ENCODE measurements at places on chromosomes 5 and 9.

- DNase-seq: no peak
Observed at GRCh38 chr5:115330830-115331229, 34.4 kb upstream of the CCDC112 start.

DNA sequence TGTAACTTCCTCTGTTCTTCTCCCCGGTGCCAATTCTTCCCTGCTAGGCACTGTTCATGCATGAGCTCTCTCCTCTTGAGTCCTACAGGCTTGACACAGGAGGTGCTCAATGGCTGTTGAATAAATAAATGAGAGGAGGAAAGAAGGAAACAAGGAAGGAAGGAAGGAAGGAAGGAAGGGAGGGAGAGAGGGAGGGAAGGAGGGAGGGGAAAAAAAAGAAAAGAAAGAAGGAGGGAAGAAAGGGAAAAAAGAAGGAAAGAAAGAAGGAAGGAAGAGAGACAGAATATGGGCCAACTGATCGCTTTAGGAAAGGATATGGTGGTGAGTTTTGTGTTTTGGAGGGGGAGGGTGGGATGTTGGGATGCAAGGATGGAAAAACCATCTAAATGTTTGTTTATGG, 6.4 kb downstream of the KCNMB1 start:
- DNase-seq: no peak

DNA sequence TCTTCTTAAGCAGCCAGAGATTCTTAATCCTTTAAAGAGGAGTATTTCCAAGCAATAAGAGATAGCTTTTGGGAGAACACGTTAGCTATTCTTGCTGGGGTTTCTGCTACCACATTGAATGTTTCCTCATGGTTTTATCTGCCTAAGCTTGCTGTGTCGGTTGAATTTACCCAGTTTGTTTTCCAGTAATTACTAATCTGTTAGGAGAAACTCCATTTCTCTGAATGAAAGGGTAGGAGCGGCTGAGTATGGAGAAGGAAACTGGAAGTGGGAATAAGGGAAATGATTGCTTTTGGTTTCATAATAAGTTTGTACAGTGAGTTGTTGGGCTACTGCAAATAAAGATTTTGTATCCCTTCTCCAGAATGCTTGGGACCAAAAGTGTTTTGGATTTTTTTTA, 1.2 kb downstream of the JAK2 start:
- no peak for DNase-seq

GRCh38 chr9:110975278-110975677, 63.0 kb downstream of the LPAR1 start:
- no peak for DNase-seq

DNA sequence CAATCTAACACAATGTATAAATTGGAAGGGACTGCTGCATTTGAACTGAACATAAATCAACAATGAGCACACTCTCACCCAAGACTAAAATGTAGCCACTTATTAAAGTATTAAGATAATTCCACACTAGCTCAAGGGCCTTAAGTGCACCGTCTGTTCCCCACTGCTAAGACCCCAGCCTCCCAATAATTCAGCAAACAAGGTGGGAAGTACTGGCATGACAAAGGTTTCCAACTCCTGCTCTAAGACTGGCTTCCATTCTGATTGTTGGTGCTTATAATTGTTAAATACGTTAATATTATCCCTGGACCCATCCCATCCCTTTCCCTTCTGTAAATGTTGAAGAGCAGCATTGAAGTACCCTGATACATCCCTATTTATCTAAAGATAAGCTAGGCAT, 636.7 kb downstream of the NR2F1-AS1 start:
- no peak for DNase-seq

DNA sequence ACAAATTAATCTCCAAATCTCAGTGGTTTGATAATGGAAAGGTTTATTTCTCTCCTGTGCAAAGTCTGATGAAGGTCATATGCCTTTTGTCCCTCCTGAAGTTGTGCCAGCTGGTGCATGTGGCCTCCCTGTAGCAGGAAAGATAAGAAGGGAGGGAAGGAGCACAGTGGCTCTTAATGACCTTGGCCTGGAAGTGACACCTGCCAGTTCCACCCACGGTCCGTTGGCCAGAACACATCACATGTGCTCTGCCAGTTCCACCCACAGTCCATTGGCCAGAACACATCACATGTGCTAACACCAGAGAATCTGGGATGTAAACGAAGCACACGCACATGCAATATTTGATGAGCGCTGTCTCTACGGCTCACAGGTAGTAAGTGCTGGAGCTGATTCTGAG, 130.9 kb downstream of the DOCK2 start:
- no peak for DNase-seq

DNA sequence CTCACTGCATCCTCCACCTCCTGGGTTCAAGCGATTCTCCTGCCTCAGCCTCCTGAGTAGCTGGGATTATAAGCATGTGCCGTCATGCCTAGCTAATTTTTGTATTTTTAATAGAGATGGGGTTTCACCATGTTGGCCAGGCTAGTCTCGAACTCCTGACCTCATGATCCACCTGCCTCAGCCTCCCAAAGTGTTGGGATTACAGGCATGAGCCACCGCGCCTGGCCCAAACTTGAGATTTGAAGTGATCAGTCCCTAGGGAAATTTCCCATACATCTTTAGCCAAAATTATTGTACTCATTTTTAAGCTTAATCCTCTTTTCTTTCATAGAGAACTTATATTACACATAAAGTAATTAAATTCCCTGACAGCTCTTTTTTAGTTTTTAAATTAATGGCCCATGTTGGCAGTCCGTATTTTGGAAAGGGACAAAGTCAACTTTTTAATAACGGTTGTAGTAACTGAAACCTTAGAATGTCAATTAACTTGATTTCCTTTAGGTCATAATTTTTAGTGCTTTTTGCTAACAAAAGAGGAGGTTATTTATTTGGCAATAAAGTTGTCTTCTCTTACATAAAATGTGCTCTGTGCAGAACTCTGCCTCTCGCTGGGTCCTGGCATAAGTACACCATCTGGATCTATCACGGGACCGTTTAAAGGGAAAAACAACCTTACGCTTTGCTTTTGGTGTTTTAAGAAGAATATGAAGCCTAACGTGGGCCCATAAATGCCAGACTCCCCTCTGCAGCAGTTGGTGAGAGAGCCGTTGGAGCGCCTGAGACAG, 142.3 kb upstream of the OTULINL start:
- DNase-seq: no peak

GRCh38 chr5:67699560-67699959, 503.0 kb upstream of the CD180 start:
- no peak for DNase-seq

DNA sequence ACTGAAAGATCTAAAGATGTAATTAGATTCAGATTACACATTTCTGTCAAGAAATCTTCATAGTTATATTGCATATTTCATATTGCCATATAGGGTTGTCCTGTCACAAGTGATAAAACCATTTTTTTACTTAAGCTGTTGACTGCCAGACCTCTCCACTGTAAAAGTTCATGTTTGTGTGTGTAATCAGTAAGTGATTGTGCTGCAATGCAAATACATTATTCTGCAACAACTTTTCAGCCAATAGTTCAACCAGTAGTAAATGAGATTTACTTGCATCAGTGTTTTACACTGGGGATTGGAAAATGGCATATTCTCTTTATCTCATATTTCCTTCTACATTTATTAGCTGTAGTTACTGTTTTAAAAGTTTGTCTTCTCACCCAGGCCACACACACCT, 603.9 kb upstream of the RORB start:
- DNase-seq: no peak

- DNase-seq: no peak
Observed at GRCh38 chr5:44345871-44346270, 43.3 kb downstream of the FGF10 start.

- no peak for DNase-seq
Observed at GRCh38 chr5:83354958-83355357, 116.6 kb upstream of the VCAN start.

GRCh38 chr9:127679506-127679905, 27.3 kb upstream of the CFAP157 start:
- DNase-seq: no peak

DNA sequence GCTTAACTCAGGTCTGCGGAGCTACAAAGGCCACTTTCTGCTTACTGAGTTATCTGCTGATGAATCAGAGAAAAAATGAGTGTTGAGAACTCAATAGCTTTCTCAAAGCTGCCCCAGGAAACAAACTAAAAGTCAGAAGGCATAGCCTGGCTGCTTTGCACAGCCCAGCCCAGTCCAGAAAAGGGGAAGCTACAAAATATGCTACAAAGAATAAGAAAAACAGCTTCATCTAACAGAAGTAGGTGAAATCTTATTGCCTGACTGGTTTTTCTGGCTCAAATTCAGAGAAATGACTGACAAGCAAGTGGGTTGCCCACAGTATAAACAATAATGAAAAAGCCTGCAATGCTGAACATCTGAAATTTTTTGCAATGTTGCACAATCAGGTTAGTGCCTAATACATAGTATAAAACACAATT, 156.2 kb downstream of the PPP2R2B start:
- DNase-seq: no peak

DNA sequence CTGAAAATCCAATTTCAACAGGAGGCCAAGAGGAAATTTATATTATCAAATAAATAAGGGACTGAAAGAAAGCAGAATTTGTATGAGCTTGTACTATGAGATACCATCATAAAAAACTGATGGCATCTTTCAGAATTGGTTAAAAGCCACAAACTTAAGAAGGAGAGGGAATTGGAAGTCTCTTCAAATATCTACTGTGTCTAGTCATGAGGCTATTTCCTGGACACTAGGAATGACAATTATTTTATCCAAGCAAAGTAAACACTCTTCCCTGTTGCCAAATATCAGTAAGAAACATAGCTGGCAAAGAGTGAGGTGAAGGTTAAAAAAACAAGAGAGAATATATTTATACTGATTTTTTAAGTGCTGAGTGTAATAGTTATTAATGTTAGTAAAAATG, 101.5 kb upstream of the ARRDC3 start:
- no peak for DNase-seq

DNA sequence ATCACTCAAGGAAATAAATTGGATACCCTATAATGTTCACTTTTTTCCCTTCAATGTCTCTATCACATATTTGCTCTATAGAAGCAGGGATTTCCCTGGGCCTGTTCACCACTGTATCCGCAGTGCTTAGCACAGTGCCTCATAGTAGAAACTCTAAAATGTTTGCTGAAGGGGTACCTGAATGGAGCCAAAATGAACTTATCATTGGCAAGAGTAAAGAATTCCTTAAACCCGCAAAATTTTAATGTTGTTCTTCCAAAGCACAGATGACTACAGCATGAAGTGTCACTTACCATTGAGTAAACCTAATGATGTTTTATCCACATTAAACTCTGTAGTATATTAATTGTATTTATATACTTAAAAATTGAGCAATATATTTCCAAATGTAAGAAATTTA, 96.1 kb downstream of the JAKMIP2 start:
- no peak for DNase-seq

- no peak for DNase-seq
Observed at GRCh38 chr5:83322273-83322924, 149.1 kb upstream of the VCAN start.

GRCh38 chr5:4113905-4114304, 518.3 kb downstream of the IRX1 start:
- no peak for DNase-seq

DNA sequence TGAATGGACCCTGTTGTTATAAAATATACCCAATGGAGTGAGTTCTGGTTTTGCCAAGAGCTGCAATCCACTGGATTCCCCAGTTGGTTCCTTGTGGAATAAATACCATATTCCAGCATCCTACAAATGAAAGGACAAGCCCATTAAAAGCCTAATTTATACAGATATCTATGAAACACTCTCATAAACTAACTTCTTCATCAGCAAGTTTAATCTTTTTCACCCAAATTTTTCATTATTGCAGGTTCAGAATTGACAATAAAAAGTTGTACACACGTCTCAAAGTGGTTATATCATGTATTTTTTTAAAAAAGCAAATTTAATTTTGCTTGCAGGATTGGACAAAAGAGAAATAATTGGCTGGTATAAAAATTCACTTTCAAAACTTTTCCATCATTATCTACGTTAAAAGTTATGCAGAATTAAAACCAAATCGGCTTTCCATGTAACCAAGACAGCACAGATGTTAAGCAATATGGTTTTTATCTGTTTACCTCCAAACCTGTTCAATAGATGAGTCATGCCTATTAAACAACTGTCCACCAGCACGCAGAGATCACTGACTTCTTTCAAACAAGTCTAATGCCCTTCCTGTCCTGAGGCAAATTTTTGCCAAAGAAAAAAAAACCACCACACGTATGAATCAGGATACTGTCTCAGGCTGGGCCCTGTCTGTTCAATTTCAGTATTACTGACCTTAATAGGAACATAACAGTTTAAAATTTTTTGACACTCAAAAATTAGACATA, 42.5 kb downstream of the CEMIP2 start:
- DNase-seq: no peak

GRCh38 chr5:143860211-143860610, 48.2 kb downstream of the HMHB1 start:
- DNase-seq: no peak

DNA sequence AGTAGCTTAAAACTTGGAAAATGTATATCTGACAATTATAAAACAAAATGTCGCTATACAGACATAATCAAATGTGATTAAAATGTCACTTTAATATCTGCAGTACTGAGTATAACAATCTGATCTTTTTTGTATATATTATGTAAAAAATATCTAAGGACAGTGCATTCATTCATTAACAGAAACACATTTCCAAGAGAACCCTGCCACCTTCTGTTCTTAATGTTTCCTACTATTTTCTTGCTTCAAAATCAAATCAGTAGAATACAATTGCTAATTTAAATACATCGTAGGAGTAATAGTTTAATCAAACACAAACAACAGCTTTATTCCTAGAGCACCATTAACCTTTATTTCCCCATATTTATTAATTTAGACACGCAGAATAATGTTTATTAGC, 142.6 kb upstream of the ST8SIA4 start:
- no peak for DNase-seq

GRCh38 chr5:137192293-137192743, 306.8 kb downstream of the SPOCK1 start:
- DNase-seq: no peak

DNA sequence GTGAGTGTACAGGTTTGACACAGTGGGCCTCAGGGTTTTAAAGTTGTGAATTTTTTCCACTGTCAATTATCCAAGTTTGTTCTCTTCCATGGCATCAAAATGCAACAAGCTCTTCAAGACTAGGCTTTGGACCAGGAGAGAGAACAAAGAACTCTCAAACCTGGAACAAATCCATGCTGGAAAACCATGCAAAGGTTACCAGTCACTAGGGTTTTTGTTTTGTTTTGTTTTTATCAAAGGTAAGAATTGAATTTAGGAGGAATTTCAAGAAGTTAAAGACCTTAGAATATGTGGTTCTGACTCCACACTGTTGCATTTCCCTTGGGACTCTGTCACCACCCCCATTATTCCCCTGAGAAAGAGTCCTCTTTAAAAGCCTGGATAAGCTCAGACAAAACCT, 191.1 kb upstream of the PIK3R1 start:
- no peak for DNase-seq
